H9 (cell line): ENCODE measurements at places on chromosomes 5 and 9. TPM values are rescaled to one million over a fixed set of nuclear protein-coding genes. Genes with fewer than 3 reads are reported as not detected.
A peak's percentile ranks its signal among the peaks of the same experiment; 100 is the strongest.

- no peak overlapping the region for H3K4me3 ChIP-seq
- H3K4me1 ChIP-seq, result no peaks in the 10 kb centered on the region
- no peak overlapping the region for H3K27ac ChIP-seq
- no peaks in the 10 kb centered on the region for H3K27me3 ChIP-seq
Observed at GRCh38 chr5:106940301-106940846, 730.4 kb downstream of the EFNA5 start.

DNA sequence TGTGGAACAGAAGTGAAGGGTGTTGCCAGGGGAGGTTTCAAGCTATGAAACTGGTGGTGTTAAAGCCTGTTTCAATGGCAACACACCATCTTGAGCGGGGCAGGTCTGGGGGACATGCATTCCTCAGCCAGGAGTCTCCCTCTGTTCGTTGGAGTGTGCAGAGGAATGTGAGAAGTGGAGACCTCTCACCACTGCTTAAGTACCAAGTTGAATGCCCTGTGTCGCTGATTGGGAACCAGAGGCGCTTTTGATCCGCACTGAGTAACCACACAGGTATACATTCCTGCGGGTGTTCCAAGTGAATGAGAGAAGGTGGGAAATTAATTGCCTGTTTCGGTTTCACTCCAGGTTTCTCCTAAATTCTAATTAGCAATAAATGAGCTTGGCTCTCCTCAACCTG, 99.4 kb downstream of the LIX1 start:
- no peak overlapping the region for H3K27ac ChIP-seq
- no peaks in the 10 kb centered on the region for H3K27me3 ChIP-seq
- H3K4me3 ChIP-seq, result no peak overlapping the region
- H3K4me1 ChIP-seq, result peaks cover 5% of the 10 kb centered on the region; the same call in 1 of the 2 replicates
- no peak for DNase-seq

GRCh38 chr5:148841519-148841918, 15.1 kb downstream of the ADRB2 start:
- no peaks in the 10 kb centered on the region for H3K36me3 ChIP-seq
- no peaks in the 10 kb centered on the region for H3K4me1 ChIP-seq
- H3K27ac ChIP-seq, result no peak overlapping the region

GRCh38 chr5:58849921-58850667, 267.2 kb downstream of the RAB3C start:
- H3K36me3 ChIP-seq, result no peaks in the 10 kb centered on the region
- no peaks in the 10 kb centered on the region for H3K27me3 ChIP-seq
- H3K4me1 ChIP-seq, result no peaks in the 10 kb centered on the region
- no peak for DNase-seq

DNA sequence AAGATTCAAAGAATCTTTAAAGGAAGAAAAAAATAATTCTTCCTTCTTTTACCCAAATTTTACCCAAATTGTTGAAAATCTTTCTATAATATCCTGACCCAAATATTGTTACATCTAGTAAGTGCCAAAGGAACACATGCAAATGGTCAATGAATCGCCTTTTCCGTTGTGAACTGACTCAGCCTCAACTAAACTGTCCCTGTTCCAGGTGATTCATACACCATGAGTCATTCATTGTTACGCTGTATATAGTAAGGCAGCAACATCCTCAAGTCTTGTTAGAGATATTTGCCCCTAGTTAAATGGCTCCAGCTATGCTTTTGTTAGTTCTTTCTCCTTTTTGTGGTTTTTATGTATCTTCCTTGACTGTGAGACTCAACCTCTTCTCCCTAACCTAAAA, 9.7 kb downstream of the PTGER4 start:
- H3K4me3 ChIP-seq, result no peak overlapping the region
- DNase-seq, result no peak
- no peaks in the 10 kb centered on the region for H3K27me3 ChIP-seq
- H3K4me1 ChIP-seq, result no peaks in the 10 kb centered on the region

The MCTP1 gene
- 2.5 and 3.0 TPM in 2 replicates for total RNA-seq

DNA sequence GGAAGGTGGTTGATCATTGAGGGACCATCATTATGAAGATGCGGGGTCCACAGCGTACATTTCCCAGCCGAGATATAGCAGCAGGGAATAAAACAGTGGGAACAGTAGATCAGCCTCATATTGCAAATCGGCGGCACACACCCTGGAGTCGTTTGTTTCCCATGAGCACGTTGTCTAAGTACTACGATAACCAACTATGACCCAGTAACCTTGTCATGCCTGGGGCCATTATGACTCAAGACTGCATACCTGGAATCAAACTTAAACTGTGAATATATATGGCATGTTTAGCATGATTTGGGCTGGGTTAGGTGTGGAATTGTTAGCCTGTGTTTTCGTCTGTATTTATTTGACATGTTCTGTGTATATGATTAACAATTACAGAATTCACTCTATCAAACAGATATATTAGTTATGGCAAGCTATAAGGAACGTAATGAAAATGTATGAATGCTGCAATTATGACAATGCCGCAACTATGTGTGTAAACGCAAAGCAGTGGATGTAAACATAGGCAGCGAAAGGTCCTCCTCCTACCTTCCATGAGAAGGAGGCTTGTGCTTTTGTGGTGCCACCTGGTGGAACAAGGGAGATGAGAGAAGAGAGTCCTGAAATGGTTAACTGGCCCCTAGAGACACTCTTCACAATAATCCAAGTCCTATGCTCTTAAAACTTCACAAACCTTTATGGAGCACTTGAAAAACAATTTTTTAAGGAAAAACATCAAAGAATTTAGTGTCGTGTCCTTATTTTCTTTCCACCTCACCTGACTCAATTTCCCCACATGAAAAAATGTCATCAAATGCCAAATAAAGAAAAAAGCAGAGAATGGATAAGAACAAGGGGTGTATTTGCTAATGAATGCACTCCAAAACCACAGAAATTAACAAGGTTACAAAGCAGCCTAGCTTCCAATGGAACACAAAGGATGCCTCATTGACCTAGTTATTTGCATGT, 47.1 kb downstream of the SEMA5A start:
- no peak overlapping the region for H3K4me3 ChIP-seq
- no peaks in the 10 kb centered on the region for H3K36me3 ChIP-seq
- DNase-seq, result peak; percentile 52
- no peaks in the 10 kb centered on the region for H3K27me3 ChIP-seq

The ALDH1A1 gene
- total RNA-seq, result 0.68 and 1.1 TPM in 2 replicates

The TAF11L5 gene
- total RNA-seq, result not detected in 2 replicates

DNA sequence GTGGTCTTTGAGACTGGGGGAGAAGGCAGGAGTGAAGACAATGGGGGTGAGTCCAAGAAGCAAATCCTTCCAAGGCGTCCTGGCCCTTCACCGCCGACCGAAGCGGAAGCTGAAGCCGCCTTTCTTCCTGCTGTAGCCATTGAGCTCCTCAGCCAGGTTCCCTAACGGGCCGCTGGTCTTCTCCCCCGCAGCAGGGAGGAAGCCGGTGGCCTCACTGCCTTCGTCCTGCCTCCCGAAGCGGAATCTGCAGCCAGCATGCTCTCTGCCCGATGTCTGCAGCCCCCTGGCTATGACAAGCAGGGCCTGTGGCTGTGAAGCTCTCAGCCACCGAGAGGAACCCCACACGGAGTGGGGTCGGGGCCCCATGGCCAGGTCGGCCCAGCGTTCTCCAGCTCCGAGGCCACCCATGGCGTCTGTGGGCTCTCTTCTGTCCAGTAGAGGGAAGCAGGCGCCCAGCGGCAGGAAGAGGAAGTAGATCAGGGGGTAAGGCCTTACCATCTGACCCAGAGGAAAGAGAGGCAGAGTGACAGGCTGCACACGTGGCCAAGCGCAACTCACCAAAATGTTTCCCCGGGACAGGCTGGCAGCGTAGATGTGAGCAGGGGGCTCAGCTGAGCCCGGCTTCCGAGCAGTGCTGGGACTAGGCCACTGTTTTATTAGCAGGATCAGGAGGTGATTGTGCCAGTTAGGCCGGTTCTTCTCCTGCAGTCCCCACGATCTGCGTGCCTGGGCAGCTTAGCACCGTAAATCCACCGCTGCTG, 3.1 kb downstream of the QRFP start:
- H3K27ac ChIP-seq, result no peak overlapping the region
- H3K4me1 ChIP-seq, result no peaks in the 10 kb centered on the region
- no peak overlapping the region for H3K4me3 ChIP-seq

The LCN10 gene
- total RNA-seq, result 0.75 and 1.5 TPM in 2 replicates

DNA sequence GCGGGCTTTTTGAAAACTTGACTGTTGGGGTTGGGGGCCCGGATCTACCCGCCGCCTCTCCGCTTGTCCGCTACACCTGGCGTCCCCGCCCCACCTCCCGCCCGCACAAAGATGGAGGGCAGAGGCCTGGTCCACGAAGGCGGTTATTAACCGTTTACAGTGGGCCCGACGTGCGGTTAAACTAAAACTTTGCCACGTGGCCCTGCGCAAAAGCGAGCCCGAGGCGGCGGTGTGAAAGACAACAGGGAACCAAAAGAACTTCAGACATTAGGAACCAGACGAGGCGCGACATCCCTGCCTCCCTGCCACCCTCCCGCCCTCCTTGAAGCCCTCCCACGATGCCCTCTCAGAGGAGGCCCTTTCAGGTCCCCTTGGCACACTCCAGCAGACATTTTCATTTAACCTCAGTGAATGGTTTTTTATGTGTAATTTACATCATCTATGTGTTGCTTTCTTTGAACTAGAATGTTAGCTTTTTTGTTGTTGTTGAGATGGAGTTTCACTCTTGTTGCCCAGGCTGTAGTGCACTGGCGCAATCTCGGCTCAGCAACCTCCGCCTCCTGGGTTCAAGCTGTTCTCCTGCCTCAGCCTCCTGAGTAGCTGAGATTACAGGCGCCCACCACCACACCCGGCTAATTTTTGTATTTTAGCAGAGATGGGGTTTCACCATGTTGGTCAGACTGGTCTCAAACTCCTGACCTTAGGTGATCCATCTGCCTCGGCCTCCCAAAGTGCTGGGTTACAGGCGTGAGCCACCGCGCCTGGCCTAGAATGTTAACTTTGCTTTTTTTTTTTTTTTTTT, 999 bp upstream of the HNRNPA0 start:
- no peaks in the 10 kb centered on the region for H3K4me1 ChIP-seq
- peaks cover 33% of the 10 kb centered on the region for H3K36me3 ChIP-seq
- peak overlapping the region; percentile 97 for H3K4me3 ChIP-seq
- peak overlapping the region; percentile 85 for H3K27ac ChIP-seq
- no peaks in the 10 kb centered on the region for H3K27me3 ChIP-seq
- DNase-seq, result no peak

DNA sequence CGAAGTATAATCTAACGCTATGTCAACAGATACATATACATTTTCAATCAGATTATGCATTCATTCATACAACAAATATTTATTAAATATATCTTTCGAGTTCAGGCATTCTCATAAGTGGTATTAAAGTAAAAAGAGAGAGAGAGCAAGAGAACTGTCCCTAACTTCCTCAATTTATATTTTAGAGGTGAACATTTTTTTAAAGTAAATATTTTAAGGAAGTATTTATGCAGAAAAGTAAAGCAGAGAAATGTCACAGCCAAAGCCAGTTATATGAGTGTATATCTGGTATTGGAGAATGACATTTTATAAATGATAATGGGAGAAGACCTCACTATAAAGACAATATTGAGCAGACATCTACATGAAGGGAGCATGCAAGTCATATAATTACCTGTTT, 667.3 kb upstream of the CDH9 start:
- no peaks in the 10 kb centered on the region for H3K27me3 ChIP-seq
- H3K36me3 ChIP-seq, result no peaks in the 10 kb centered on the region
- H3K27ac ChIP-seq, result no peak overlapping the region
- H3K4me3 ChIP-seq, result no peak overlapping the region

DNA sequence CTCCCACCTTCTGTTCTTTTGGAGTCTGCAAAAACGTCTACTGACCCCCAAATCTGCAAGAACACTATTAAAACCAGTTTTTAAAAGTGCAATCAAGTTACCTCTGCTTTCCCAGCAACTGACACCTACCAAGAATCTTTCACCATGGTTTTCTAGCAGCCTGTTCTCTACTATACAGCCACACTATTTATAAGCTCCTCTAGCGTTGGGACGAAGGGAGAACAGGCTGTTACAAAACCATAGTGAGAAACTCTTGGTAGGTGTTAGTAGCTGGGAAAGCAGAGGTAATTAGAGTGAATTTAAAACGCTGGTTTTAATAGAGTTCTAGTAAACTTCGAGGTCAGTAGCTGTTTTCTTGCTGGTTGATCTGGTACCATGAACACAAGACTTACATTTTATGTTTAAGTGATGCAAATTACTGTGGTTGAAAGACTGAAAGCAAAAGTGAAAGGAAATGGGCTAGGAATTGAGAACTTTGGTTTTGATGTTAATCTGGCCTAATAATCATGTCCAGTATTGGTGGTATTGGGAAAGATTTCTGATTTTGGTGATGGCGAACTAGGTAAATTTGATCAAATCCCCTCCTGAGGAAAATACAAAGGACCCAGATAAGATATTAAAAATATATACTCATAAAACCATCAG, 5.3 kb downstream of the MROH2B start:
- H3K4me1 ChIP-seq, result peaks cover 2% of the 10 kb centered on the region; the same call in 1 of the 2 replicates
- DNase-seq, result no peak
- H3K27me3 ChIP-seq, result no peaks in the 10 kb centered on the region
- no peak overlapping the region for H3K4me3 ChIP-seq
- no peaks in the 10 kb centered on the region for H3K36me3 ChIP-seq
- H3K27ac ChIP-seq, result no peak overlapping the region

DNA sequence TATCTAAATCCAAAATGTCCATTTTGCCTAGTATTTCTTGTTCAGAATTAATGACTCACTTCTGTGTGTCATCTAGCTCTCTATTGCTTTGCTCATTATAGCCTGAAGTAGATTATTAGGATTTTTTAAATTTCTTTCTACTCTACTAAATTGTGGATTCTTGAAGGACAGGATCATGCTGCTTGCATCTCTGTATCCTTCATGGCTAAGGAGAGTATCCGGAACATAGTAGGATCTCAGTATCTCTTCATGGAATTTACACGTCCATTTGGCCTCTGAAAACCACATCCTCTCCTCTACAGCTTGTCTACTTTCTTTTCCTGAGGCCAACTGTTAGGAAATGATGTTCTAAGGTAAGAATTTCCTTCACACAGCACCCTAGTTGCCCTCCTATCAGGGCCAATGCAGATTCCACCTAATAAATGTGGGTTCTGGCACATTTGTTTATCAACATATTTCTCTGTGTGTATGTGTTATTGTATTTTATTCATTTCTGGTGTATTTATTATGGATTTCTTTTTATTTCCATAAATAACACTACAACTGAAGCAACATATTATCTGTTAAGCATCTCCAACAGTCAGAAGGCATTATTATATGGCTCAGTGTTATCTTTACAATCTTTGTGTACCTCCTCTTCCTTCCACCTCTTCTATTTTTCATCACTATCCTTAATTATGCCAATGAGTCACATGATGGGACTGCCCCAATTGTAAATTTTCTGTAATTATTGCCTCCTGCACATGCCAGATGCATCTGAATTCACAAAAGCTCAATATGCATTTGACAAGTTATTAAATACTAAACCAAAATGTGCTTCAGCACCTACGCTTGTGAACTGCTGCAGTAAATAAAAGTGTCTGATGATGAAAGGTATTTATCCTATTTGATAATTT, 557.8 kb upstream of the TLE4 start:
- no peak overlapping the region for H3K4me3 ChIP-seq
- H3K27me3 ChIP-seq, result no peaks in the 10 kb centered on the region
- no peak overlapping the region for H3K27ac ChIP-seq
- no peaks in the 10 kb centered on the region for H3K4me1 ChIP-seq
- DNase-seq, result no peak

The UNC5A gene
- 4.4 and 5.3 TPM in 2 replicates for total RNA-seq

The MYMK gene
- total RNA-seq, result not detected in 2 replicates

GRCh38 chr5:22627029-22627428, 226.1 kb downstream of the CDH12 start:
- H3K4me1 ChIP-seq, result no peaks in the 10 kb centered on the region; the same call in 1 of the 2 replicates
- no peaks in the 10 kb centered on the region for H3K27me3 ChIP-seq
- H3K4me3 ChIP-seq, result no peak overlapping the region
- no peak overlapping the region for H3K27ac ChIP-seq
- H3K36me3 ChIP-seq, result peaks cover 15% of the 10 kb centered on the region
- DNase-seq, result no peak

GRCh38 chr5:163951069-163951468, 445.6 kb downstream of the MAT2B start:
- H3K4me1 ChIP-seq, result no peaks in the 10 kb centered on the region
- no peak overlapping the region for H3K27ac ChIP-seq
- H3K4me3 ChIP-seq, result no peak overlapping the region
- H3K36me3 ChIP-seq, result no peaks in the 10 kb centered on the region

The HACD4 gene
- total RNA-seq, result 0.59 and 0.63 TPM in 2 replicates
